ENCODE measurements at places on chromosomes 6 and 20.

- DNase-seq = no peak
These were observed 124.4 kb upstream of the KCNK16 start for GRCh38 chr6:39446909-39447308.

DNA sequence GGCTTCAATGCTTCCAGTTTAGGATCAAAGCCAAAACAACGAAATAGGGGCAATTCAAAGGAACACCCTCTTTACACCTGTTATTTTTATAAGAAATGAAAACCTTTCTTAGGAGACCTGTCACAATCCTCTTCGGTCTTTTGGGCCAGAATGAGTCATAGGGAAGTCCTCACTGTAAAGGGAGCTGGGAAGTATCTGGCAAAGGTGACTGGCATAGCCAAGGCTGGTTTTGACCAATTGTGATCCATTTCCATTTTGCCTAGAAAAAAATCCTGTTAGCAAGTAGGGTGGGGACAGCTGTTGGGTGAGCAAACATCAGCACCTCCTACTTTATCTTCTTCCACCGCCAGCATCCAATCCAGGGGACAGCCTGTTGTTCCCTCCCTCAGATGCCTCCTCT lies 343.2 kb upstream of the SULF2 start:
- no peak for DNase-seq

- DNase-seq = no peak
These were observed 42.8 kb downstream of the MYH7B start for GRCh38 chr20:34998331-34998950.

DNA sequence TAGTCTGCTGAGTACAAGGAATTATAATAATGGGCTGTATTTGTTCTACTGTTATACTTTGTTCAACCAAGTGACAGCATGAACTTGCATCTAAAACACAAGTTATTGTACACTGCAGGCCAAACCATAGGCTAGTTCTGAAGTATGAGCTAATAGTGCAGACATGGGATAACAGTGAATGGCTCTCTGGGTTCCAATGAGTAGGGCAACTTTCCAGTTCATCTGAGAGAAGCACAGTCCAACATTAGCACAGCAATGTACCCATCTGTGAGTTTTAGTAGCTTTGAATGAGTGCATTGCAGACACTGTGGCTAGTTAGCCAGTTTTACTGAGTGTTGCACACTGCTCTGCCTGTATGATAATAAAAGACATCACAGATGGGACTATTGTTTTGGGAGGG lies 56.5 kb upstream of the FUT9 start:
- DNase-seq = no peak

- no peak for DNase-seq
These were observed 617.2 kb upstream of the ID4 start for GRCh38 chr6:19219931-19220330.

- DNase-seq = no peak
These were observed 18.1 kb downstream of the RBM38 start for GRCh38 chr20:57409316-57409671.

- DNase-seq = no peak
These were observed 2.2 kb upstream of the COL11A2 start for GRCh38 chr6:33194431-33194979.

- no peak for DNase-seq
These were observed 419.9 kb downstream of the HAO1 start for GRCh38 chr20:7520361-7520760.

- no peak for DNase-seq
These were observed 614.2 kb upstream of the CITED2 start for GRCh38 chr6:139988685-139989084.

DNA sequence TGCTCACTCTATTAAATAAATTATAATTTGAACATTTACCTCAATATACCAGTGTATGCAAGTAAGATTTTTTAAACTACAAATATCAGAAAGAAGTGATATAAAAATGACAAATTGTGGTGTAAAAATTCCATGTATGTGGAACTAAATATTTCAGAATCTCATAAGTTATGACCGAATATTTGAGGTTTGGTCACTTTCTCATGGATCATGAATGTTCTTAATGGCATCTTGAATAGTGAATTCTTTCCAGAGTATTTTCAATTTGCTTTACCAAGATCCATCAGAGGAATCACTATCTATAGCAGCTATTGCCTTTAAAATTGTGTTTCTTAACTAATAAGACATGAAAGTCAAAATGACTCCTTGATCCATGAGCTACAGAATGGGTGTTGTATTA lies 950.6 kb downstream of the TBC1D32 start:
- no peak for DNase-seq

DNA sequence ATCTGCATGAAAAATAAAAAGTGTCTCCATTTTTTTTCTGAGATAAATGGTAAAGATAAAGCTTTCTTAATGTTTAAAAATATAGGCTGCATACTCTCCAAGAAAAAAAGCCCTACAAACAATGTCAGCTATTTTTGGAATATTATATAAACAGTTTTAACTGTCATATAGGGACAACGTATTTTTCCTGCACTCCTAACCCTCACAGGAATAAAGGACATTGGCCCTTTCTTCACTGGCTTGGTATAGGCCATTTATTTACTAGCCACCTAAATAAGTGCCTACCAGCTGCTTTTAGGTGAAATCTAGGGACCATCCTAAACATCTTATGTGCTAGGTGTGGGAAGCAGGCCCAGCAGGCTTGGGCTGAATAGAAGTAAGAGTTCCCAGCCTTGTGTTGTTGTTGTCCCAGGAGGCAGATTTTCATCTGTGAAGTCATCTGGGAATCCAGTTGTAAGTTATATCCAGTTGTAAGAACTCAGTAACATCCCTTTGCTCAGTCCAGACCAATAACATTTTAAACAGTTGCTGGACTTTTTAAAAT lies 21.3 kb downstream of the FOXO3 start:
- DNase-seq = no peak

DNA sequence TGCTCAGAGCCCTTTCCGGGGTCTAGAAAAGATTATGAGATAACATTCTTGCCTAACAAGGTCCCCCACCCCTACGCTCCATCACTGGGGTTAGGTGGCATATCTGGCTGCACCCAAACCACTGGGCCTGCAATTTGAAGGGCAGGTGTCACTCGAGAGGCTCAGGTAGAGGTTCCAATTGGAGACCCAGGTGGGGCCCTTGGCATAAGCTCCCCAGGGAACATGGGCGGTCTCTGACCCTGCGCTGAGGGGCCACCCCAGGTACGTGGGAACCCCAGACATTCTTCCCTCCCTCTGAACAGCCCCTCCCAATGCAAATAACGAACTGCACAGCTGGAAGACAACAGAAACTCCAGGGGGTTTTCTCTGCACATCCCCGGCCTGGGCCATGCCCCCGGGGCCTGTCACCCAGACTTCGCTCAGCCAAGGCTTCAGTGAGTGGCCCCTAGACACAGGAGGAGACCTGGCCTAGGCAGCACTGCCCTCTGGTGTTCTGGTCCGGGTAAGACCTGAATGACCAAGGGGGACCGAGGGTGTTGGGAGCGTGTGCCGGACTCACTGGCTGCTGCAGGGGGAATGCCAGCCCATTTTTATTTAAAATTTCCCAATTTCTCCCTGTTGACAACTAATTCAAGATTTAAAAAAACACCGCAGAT lies 47.5 kb downstream of the DSTN start:
- DNase-seq = peak; percentile 33

GRCh38 chr20:41989935-41990635 lies 371.9 kb upstream of the CHD6 start:
- DNase-seq = no peak

GRCh38 chr6:14984519-14984853 lies 261.4 kb upstream of the JARID2 start:
- no peak for DNase-seq
